H1 (cell line): ENCODE measurements at places on chromosomes 7 and 10.
A peak's percentile ranks its signal among the peaks of the same experiment; 100 is the strongest.

- no peak for DNase-seq
Measured at GRCh38 chr7:90538405-90538804, 57.7 kb upstream of the CDK14 start.

DNA sequence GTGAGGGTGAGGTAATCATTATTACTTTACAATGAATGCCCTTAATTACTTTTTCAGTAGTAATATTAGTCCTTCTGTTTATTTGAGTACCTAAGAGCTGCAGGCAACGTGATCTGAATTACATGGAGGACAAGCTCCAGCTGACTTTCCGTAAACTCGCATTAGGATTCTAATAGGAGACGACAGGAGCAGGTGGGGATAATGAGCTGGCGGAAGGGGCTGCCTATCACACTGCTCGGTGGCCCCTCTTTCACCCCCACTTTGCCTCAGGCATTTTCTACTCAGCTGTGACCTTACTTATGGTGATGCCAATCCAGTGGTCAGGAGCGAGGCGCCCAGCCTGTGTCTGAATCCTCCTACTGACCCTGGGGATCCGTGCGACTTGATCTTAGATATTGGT lies at the start of gene C7orf33:
TSS of gene C7orf33 (plus strand) at position 296 of the 400 bp plus-strand sequence. CDS start 160 bp downstream, outside the sequence.
- no peak for DNase-seq

GRCh38 chr7:73978661-73979563 lies 49.1 kb upstream of the ELN start:
- DNase-seq = peak; percentile 81

DNA sequence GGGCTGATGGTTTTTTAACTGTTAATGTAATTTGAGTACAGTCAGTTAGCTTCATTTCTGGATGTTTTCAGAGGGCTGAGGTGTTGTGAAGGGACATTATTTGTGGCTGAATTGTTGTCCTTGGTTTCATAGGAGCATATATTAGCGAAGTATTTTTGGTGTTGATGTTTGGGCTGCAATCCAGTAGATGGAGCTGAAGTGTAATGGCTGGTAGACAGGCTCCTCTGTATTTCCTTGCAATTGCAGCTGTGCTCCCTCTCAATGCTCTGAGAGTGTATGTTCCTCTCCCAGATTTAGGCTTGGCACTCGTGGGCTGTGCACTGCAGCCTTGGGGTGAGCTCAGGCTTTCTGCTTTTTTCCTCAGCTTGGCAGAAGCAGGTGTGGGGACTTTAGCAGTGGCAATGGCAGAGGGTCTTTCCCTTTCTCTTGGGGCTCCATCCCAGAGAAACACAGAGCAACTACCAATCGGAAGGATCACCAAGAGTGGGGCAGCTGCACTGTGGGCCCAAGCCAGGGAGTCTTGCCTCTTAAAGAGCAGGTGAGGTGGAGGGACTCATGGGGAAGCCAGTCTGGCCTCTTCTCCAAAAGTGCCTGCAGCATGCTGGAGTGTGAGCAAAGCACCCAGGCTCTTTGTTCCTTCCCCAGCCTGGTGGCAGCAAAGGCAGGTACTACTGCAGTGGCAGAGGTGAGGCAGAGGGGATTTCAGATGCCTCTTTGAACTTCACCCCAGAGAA lies 544.4 kb downstream of the SH2D4B start:
- peak; percentile 48 for DNase-seq

GRCh38 chr7:110417611-110418010 lies 673.3 kb upstream of the LRRN3 start:
- no peak for DNase-seq

DNA sequence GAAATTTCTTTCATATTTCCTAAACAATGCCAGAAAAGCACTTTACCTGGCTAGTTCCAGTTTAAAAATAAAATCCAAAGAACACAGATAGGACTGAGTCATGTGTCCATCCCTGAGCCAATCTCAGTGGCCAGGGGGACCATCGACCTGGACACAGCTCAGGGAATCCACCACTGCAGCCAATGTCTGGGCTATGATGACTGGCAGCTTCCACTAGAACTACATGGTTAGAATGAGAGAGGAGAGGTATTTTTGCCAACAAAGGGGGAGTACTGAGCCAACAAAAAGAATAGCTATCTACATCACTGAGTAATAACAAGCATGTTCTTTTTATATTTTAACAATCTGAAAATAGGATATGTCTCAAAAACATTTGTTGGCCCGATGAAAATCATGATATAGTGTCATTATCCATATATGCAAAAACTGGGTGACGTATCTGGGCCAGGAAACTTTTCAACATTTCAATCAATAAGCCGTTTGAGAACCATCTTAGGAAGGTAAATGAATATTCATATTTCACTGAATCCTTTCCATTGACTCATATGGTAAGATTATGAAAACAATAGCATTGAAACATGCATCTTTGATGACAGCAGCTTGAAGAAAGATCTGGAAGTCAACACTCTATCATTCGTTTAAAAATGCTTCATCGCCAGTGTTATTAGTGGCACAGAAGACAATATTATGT lies 104.0 kb downstream of the TPK1 start:
- no peak for DNase-seq

GRCh38 chr10:97683556-97684367 lies 3.3 kb downstream of the AVPI1 start:
- DNase-seq = no peak

DNA sequence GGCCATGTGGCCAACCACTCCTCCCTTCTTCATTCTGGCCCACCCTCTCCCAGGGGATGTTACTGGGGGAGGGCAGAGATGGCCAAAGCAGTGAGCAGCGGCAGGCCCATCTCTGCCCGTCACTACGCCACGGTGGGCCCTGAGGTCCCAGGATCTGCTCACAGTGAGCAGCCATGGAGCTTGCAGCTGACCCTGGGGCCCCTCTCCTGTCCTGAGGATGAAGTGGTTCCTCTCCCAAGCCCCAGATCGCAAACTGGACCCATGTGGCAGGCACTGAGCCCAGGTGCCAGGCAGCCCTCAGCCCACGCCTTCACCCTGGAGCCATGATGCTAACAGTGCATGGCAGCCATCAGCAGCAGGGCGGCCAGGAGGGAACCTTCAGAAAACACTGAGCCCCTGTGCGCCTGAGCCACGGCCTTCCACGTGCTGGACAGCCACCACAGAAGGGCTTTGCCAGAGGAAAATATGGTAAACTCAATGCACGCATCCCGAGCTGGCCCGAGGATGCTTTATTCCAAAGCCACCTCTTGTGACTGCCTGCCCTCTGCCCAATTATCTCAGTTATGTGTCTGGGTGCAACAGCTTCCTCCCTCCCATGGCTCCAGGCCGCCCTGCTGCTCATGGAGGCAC lies 485.7 kb downstream of the PTPRN2 start:
- peak; percentile 20 for DNase-seq

GRCh38 chr7:56157238-56157790 lies 41.1 kb upstream of the NUPR2 start:
- DNase-seq = no peak
